ENCODE measurements at places on chromosomes 13 and 19. TPM values are rescaled to one million over a fixed set of nuclear protein-coding genes. Genes with fewer than 3 reads are reported as not detected.

DNA sequence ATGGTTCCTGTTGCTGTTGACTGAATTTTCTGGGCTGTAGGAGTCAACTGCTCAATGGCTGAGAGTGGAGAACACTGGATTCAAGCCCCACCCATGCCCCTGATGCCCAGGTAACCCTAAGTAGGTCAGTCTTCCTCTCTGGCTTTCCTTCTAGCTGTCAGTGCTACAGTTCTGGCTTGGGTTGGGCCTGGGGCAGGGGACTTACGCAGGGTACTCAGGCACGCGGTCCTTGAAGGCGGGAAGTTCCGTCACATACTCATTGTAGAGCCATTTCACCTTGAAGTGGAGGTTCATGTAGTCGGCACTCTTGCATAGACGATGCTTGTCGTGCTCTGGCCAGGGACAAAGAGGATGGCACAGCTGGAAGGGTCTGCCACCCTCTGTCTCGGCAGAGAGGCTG is 55.6 kb downstream of the UNC13A start:
- DNase-seq, result no peak

GRCh38 chr19:4597278-4597974 is 37.9 kb upstream of the SEMA6B start:
- DNase-seq, result no peak

GRCh38 chr13:41471785-41472184 is 14.4 kb downstream of the RGCC start:
- DNase-seq, result no peak

SIGLECL1 gene
- not detected for total RNA-seq

ZNF793 gene
- total RNA-seq, result 2.7 TPM

SPTBN4 gene
- total RNA-seq, result 0.30 TPM

- DNase-seq, result no peak
These were observed 2.3 kb downstream of the PEG3 start for GRCh38 chr19:56838024-56838908.

LILRB3 gene
- 0.35 TPM for total RNA-seq

MYADM gene
- total RNA-seq, result 69.4 TPM

DNA sequence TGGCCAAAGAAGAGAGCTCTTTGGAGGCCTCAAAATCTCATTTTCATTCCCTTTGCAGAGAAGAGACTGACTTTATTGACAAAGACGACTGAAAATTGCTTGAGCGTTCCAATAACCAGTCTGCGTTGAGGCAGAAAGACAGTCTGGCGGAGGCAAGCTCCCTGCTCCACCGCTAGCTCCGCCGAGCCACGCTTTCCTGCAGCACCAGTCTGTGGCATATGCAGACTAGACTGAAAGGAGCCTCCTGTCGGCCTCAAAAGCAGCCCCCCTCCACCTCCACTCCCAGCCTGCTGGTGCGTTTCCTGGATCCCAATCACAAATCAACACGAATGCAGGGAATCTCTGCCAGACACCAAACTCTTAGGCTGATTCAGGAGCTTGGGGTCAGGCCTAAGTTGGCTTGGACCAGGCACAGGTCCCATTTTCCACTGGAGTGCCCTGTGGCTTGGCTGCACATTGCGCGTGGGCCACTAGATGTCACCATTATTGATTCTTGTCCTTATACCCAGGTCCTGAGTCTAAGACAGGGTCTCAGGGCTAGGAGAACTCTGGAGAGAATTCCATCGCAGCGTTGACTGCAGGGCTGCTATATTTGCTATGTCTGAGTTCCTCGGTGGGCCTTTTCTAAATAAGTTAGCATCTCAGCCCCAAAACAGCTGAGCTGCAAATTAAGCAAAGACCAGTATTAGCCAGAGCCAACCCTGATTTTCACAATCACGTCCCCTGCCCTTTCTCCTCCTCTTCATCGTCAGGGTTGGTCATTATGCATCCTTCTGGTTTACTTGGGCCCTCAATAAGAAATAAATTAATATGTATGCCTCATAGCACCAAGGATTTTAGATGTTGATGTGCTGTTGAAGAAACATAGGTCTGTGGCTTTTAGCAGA is 5.2 kb upstream of the ZNF507 start:
- peak; percentile 59 for DNase-seq

ANO8 gene
- total RNA-seq, result 18.7 TPM

GRCh38 chr13:56736966-56737365 is 403.8 kb upstream of the PRR20A start:
- DNase-seq, result no peak

GRCh38 chr19:34336781-34337271 is 28.2 kb upstream of the GPI start:
- peak; percentile 55 for DNase-seq

CEACAM20 gene
- not detected for total RNA-seq

DNA sequence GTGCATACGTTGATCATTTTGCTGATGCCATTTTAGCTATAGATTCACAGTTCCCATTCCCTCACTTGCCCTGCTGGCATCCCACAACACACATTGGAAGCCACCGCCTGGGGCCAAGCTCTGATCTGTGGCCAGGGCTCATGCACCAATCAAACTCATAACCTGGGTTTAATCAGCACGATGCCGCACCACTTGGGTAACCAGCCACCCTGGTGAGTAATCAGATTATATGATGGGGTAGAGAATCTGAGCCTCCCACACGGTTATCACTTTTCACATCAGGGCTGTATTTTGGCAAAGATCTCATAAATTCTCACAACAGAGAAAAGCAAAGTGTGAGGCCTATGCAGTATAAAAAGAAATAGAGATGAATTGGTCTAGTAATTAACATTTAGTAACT is 66.0 kb upstream of the TNFRSF19 start:
- DNase-seq, result no peak

GRCh38 chr13:111911754-111912452 is 155.0 kb upstream of the SOX1 start:
- peak; percentile 11 for DNase-seq

GRCh38 chr13:32316501-32316900 is 1.2 kb downstream of the BRCA2 start:
- no peak for DNase-seq

DNA sequence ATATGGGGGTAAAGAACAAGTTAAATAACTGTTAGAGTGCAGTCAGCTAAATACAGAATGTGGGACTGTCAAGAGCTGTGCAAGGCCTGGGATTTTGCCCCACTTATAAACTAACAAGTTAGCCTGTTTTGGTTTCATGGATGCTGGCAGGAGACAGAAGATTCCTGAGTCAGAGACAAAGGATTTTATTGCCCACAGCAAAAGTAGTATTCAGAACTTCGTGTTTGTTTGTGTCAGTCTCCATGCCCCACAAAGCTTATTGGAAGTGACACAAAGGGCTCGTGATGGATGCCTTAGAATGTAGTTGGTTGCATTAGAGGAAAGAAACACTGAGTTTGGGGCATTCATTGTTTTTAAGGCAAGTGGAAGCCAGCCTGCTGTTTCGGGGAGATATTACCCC is 22.2 kb upstream of the SPRYD7 start:
- no peak for DNase-seq

CYP2A6 gene
- total RNA-seq, result not detected

CNN1 gene
- not detected for total RNA-seq

C3 gene
- 1.0 TPM for total RNA-seq

GRCh38 chr19:7830272-7830771 is 304 bp downstream of the EVI5L start:
- no peak for DNase-seq
